ENCODE measurements at places on chromosomes 12 and 14.

DNA sequence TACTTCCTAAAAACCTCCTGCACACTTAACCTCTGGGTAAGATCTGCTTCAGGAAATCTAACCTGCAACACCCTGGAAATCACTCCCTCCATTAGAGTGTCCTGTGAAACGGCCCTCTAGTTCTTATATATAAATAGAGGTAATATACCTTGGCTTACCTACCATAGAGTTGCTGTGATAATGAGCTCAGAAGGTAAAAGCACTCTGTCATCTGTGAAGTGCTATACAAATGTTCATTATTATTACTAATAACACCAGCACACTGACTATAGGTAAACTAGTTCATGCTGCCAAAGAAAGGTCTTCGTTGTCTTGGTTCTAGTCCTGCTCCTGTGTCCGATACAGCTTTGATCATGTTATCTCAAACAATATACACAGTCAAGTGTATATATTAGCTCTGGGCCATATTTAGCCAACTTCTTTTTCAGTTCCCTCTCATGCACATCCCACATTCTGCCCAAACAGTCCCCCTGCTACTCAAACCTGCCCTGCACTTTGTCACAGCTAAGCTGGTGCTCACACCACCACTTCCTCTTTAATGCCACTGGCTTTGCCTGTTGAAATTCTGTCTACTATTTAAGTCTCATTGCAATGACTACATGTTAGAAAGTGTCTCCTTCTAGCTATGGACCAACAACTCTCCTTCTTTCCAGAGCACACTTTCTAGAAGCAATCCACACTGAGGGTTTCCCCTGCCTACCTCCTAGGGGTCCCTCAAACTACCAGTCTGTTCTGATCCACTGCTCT lies 5.1 kb downstream of the E2F7 start:
- no peak overlapping the region for H3K27ac ChIP-seq
- no peak overlapping the region for H3K4me3 ChIP-seq
- DNase-seq = no peak

DNA sequence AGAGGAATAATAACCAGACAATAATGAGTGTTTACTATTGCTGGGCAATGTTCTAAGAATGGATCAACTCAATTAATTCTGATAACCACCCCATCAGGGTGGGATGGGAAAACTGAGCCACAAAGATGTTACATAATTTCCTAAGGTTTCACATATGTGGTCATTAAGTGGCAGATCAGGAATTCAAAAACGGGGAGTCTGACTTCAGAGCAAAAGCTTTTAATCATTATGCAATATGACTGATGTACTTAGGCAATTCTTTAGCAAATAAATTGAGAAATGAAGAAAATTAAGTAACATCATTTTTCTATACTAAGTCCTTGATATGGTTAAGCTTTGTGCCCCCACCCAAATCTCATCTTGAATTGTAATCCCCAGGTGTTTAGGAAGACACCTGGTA lies 53.4 kb downstream of the PLCZ1 start:
- no peak overlapping the region for H3K27ac ChIP-seq
- no peaks in the 10 kb centered on the region for H3K36me3 ChIP-seq
- H3K4me3 ChIP-seq = no peak overlapping the region

DNA sequence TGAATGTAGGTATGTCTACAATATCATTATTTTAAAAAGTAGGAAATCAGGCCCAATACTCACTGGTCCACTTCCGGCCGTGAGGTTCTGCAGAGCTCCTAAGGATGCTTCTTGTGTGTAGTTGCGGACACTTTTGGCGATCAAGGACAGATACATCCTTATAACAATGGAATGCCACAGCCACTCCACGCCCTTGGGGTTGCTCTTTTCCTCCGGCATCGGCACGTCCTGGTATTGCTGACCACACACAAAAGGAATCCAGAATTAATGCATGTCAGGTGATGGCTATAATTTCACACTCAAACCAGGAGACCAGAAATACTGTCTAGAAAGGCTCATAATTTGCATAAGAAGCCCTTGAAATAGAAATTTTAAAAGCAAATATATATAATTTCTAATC lies 65.6 kb upstream of the YARS2 start:
- H3K27ac ChIP-seq = no peak overlapping the region
- H3K36me3 ChIP-seq = no peaks in the 10 kb centered on the region
- no peak for DNase-seq
- no peaks in the 10 kb centered on the region for H3K27me3 ChIP-seq

- H3K4me1 ChIP-seq = peaks cover 5% of the 10 kb centered on the region
- no peak for DNase-seq
- H3K27ac ChIP-seq = no peak overlapping the region
Measured at GRCh38 chr12:10563002-10563401, 50.4 kb downstream of the MAGOHB start.

DNA sequence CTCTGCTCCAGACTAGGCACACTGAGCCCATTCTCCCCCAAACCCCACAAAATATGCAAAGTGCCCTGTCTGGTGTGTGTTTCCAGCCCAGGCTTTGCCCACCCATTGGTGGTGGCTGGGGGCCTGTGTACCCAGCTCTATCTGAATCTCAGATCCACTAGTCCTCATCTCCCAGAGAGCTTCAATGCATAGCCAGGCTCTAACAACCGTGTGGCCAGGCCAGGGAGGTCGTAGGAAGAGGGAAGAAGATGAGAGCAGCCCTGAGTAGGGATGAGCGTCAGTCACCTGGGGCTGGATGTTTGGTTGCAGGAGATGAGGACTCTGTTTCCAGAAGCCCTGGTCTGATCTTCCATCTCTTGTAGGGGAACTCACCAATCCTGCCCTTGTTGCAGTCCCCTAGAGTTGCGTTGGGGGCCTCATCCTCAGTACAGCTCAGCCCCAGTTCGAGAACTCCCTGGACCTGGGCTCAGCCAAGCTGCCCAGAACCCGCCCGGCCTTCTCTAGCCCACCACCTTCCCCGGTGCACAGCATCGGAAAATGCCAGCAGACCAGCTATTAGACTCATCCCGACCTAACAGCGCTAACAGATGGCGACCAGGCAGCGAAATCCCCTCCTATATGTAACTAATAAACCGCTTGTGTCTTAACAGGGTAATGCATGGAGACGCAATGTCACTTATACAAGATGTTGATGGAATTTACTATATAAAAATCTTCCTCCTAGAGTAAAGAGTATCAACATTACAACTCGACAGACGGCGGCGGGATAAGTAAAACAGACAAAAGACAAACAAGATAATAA lies 3.2 kb upstream of the LHX5 start:
- H3K36me3 ChIP-seq = peaks cover 4% of the 10 kb centered on the region
- peaks cover 84% of the 10 kb centered on the region for H3K27me3 ChIP-seq
- no peak overlapping the region for H3K27ac ChIP-seq
- peaks cover 14% of the 10 kb centered on the region for H3K4me1 ChIP-seq
- no peak for DNase-seq

GRCh38 chr12:25713264-25713663 lies 160.2 kb upstream of the LMNTD1 start:
- H3K4me1 ChIP-seq = peaks cover 5% of the 10 kb centered on the region
- H3K27me3 ChIP-seq = peaks cover 2% of the 10 kb centered on the region
- H3K36me3 ChIP-seq = peaks cover 2% of the 10 kb centered on the region
- no peak for DNase-seq
- no peak overlapping the region for H3K27ac ChIP-seq
- no peak overlapping the region for H3K4me3 ChIP-seq

GRCh38 chr12:18443768-18444437 lies 182.6 kb downstream of the PIK3C2G start:
- no peak overlapping the region for H3K27ac ChIP-seq
- no peak for DNase-seq
- no peaks in the 10 kb centered on the region for H3K36me3 ChIP-seq
- H3K4me3 ChIP-seq = no peak overlapping the region

- DNase-seq = no peak
- peak overlapping the region; percentile 22 for H3K27ac ChIP-seq
- peaks cover 25% of the 10 kb centered on the region for H3K4me1 ChIP-seq
- peaks cover 3% of the 10 kb centered on the region for H3K27me3 ChIP-seq
- no peak overlapping the region for H3K4me3 ChIP-seq
Measured at GRCh38 chr12:4178424-4179170, 95.0 kb upstream of the CCND2 start.

GRCh38 chr12:49482095-49483051 lies 56.5 kb upstream of the KCNH3 start:
- no peak overlapping the region for H3K4me3 ChIP-seq
- no peak overlapping the region for H3K27ac ChIP-seq
- no peak for DNase-seq
- peaks cover 14% of the 10 kb centered on the region for H3K4me1 ChIP-seq

DNA sequence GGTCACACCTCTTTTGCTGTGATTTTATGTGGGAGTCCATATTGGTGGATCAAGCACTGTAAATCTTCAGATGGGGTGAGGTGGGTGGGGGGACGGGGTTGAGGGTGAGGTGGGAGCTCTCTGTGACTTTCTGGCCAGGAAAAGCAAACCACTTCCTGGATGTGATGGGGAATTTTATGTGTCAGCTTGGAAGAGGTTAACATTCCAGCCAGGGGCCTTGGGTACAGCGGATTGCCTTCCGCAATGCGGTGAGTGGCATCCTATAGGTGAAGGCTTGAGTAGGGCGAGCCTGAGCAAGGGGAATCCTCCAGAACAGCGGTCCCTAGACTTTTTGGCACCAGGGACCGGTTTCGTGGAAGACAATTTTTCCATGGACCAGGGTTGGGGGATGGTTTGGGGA lies 36.2 kb downstream of the DLK1 start:
- H3K27me3 ChIP-seq = peaks cover 11% of the 10 kb centered on the region
- H3K36me3 ChIP-seq = no peaks in the 10 kb centered on the region
- no peak overlapping the region for H3K27ac ChIP-seq
- no peaks in the 10 kb centered on the region for H3K4me1 ChIP-seq
- no peak overlapping the region for H3K4me3 ChIP-seq

DNA sequence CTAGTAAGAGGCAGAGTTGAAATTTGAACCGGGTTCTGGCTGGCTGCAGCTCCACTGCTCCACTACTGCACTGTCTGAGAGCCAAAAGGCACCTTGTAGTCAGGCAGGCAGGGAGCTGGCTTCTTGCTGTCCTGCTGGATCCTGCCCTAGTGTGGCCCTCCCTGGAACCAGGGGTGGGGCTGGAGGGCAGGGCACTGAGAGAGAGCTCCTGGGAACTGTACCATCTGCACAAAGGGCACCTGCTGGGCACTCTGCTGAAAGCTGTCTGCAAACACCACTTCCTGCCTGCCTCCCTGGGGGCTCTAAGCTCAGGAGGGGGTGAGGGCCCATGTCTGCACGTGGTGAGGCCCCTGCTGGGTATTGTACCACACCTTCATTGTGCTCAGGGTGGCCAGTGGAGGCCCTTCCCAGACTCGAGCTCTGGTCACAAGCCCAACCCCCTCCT lies 19.0 kb upstream of the TCL1B start:
- H3K27ac ChIP-seq = no peak overlapping the region
- DNase-seq = no peak
- H3K4me1 ChIP-seq = peaks cover 7% of the 10 kb centered on the region

DNA sequence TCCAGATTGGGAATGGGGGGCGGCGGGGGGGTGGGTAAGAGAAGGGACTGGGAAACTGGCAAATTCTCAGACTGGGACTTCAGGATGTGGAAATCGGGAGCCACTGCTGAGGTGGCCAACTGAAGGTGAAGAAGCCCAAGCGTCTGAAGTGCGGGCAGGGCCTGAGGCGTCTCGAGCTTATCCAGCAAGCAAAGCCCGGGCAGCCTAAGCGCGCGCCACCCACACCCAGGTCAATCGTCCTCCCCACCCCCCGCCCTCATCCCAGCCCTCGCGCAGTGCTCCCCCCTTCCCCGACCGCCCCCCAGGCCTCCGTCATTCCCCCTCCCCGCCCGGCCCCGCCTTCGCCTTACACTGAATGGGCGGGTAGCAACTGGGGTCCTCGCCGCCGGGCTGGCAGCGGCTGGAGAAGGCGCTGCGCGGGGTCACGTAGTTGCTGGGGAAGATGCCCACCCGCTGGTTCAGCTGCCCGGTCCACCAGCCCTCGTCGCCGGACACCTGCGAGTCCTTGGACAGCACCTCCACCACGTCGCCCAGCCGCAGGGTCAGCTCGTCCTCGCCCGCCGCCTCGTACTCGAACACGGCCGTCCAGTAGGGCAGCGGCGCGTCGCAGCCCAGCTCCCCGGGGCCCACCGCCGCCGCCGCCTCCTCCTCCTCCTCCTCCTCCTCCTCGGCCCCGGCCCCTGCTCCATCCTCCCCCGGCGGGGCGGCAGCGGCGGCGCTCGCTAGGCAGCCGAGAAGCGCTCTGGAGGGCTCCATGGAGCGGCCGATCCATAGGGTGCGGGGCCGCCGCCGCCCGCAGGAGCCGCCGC lies 693 bp downstream of the MAP3K9 start:
- peak; percentile 46 for DNase-seq
- peaks cover 9% of the 10 kb centered on the region for H3K4me1 ChIP-seq
- H3K36me3 ChIP-seq = no peaks in the 10 kb centered on the region
- peak overlapping the region; percentile 63 for H3K27ac ChIP-seq
- H3K4me3 ChIP-seq = peak overlapping the region; percentile 67
- peaks cover 4% of the 10 kb centered on the region for H3K27me3 ChIP-seq

DNA sequence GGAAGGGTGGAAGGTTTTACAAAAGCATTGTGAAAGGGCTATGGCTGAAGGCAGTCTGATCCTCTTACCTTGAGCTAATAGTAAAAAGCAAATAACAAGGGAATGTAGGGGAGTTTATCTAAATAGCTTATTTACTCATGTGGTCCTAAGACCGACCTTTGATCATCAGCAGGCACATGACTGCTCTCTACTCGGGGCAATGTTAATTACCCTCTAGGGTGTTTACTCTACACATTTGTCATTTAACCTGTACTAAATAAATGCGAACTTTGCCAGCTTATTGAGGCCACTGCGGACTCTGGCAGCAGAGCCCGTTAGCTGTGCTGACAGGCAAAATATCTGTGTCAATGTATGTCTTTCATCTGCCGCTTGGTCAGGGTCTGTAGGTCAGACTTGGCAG lies 768.3 kb upstream of the ATXN7L3B start:
- no peaks in the 10 kb centered on the region for H3K36me3 ChIP-seq
- no peak overlapping the region for H3K4me3 ChIP-seq
- DNase-seq = no peak
- H3K27ac ChIP-seq = no peak overlapping the region
- no peaks in the 10 kb centered on the region for H3K27me3 ChIP-seq

DNA sequence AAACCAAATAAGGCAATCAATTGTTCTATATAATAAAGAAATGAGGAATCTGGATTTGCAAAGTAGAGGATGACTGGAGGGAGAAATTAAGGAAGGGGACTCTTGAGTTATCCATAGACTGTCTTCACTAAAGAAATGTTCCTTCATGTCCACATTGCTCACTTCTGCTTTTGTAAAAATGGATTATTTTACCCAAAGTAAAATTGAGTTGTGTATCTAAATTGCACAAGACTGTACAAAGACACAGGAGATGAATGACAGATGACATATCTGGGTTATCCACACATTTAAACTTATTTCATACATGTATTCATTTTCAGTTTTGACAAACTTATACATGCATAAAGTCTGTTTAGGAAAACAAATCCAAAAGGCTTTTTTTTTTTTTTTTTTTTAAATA lies 11.3 kb downstream of the ATP2B1 start:
- H3K27ac ChIP-seq = no peak overlapping the region
- peaks cover 2% of the 10 kb centered on the region for H3K36me3 ChIP-seq
- H3K27me3 ChIP-seq = no peaks in the 10 kb centered on the region
- no peak overlapping the region for H3K4me3 ChIP-seq
